Vagina (tissue), 2 donors: ENCODE measurements at places on chromosomes 5 and 9. TPM values are rescaled to one million over a fixed set of nuclear protein-coding genes. Genes with fewer than 3 reads are reported as not detected.
A peak's percentile ranks its signal among the peaks of the same experiment; 100 is the strongest.

FOXD4L4 gene
- total RNA-seq: not detected

SH3TC2 gene
- 2.0 TPM for total RNA-seq

FOXI1 gene
- not detected for total RNA-seq

MYO10 gene
- total RNA-seq: 22.1 TPM

DNA sequence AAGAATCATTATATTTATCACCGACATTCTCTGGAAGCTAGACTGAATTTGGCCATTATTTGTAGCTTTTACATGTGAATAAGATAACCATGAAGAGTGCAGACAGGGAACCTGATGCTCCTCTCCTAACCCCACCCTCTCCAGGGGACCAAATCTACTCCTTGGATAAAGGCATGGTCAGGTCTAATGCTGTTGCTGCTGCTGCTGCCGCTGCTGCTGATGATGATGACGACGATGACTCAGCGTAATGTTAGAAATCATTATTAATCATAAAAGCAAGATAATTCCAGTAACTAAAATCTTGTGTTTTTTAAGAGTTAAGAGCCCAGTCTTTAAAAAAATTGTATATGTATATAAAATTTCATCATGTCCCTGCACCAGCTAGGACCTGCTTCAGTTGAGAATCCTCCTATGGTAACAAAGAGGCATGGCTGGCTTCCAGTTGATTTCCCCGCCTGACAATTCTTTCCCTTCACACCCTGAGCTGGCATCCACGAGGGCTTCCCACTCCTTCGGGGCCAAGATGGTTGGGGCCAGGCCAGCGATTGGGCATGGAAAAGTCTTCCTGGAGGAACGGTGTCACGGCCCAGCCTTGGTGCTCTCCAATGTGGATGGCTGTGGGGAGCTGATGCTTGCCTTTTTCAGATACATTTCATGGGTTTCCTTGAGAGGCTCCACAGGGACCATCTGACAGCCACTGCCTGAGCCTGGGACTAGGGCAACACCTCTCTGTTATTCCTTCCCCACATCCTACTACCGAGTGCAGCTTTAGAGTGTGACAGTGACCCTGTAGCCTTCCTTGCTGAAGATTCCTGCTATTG is 400.0 kb downstream of the CTNND2 start:
- no peaks in the 10 kb centered on the region for H3K36me3 ChIP-seq
- H3K27me3 ChIP-seq: no peaks in the 10 kb centered on the region

DNA sequence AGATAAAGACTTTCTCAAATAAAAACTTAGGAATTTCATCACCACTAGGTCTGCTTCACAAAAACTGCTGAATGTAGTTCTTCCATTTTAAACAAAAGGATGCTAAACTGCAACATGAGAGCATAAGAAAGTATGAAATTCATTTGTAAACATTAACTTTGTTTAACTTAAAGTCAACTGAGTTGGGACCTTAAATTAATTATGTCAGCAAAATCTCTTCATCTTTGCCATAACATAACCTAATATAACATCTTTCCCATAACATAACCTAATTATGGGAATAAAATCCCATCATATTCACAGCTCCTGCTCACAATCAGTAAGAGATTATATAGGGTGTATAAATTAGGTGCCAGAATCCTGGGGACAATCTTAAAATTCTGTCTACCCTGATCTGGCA is 78.8 kb upstream of the PCSK5 start:
- H3K27me3 ChIP-seq: no peaks in the 10 kb centered on the region
- no peak overlapping the region for H3K4me3 ChIP-seq
- H3K36me3 ChIP-seq: no peaks in the 10 kb centered on the region
- H3K27ac ChIP-seq: no peak overlapping the region

DNA sequence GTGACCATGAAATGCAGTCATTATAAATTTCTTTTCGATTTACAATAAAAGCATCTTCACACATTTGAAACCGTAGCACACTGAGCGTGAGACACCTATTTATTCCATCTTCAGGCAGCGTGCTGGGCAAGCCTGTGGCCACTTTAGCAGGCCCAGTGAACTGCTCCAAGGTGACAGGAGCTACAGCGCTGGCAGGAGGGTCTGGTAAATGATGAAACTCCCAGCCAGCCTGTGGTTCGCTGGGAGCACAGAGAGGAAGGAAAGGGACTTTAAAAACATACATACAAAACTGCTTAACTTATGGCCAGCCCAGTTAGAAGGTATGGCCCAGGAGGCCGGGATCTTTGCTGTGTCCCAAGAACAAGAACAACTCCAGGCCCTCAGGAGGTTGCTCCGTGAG is 5.1 kb downstream of the RAPGEF1 start:
- no peak for DNase-seq
- peak overlapping the region; percentile 30 for H3K27ac ChIP-seq
- peaks cover 92% of the 10 kb centered on the region for H3K4me1 ChIP-seq
- H3K36me3 ChIP-seq: no peaks in the 10 kb centered on the region
- no peaks in the 10 kb centered on the region for H3K27me3 ChIP-seq

- H3K27ac ChIP-seq: no peak overlapping the region
- no peaks in the 10 kb centered on the region for H3K36me3 ChIP-seq
- DNase-seq: no peak
- H3K4me1 ChIP-seq: no peaks in the 10 kb centered on the region
- no peak overlapping the region for H3K4me3 ChIP-seq
These were observed 578.4 kb downstream of the CDK5RAP2 start for GRCh38 chr9:120001536-120001935.

DNA sequence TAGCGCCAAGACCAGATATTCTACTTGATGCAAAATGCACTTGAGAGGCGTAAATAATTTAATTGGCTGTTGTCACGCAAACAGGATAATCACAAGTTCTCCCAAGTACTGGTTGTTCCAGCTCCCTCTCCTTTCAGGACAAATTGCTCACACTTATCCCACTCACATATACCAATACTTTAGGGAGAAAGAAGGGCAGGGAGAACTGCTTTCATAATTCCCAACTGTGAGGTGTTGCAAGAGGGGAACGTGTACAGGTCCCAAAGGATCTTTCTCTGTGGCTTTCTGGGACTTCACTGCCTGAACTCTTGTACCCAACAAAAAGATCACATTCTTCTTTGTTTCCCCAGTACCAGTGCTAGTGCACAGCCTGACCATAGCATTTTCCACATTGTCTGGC is 21.5 kb upstream of the TGFBI start:
- peak; percentile 67 for DNase-seq
- no peaks in the 10 kb centered on the region for H3K36me3 ChIP-seq
- H3K27me3 ChIP-seq: no peaks in the 10 kb centered on the region
- H3K27ac ChIP-seq: no peak overlapping the region
- no peak overlapping the region for H3K4me3 ChIP-seq

DNA sequence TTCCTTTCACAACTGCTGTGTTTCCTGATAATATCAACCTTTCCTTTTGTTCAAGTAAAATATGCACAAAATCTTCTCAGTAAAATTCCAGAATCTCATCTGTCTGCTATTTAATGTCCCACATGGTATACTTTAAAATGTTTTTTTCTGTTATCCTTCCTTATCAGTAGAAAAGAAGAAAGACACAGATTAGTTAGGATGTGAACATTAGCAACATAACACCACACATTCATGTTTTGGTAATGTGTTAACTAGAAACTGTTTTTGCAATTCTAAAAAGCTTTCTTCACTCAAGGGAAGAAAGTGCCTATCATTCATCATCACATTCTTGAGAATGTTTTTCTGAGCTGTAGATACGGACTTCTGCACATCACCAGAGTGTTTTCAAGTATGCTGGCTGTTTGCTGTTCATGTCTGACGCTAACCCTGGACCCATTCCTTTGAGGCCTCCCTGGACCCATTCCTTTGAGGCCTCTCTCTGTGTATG is 10.5 kb upstream of the ARSB start:
- no peak for DNase-seq
- H3K27me3 ChIP-seq: no peaks in the 10 kb centered on the region
- H3K36me3 ChIP-seq: no peaks in the 10 kb centered on the region
- no peak overlapping the region for H3K27ac ChIP-seq

GRCh38 chr9:135181336-135181735 is 93.9 kb downstream of the OLFM1 start:
- no peaks in the 10 kb centered on the region for H3K36me3 ChIP-seq
- peaks cover 7% of the 10 kb centered on the region for H3K27me3 ChIP-seq
- no peak overlapping the region for H3K27ac ChIP-seq

- H3K27me3 ChIP-seq: no peaks in the 10 kb centered on the region
- H3K27ac ChIP-seq: no peak overlapping the region
- DNase-seq: no peak
- no peak overlapping the region for H3K4me3 ChIP-seq
- H3K36me3 ChIP-seq: no peaks in the 10 kb centered on the region
These were observed 223.4 kb upstream of the SLC24A2 start for GRCh38 chr9:20012232-20012631.

GRCh38 chr5:105817416-105817815 is 1853.3 kb downstream of the EFNA5 start:
- no peaks in the 10 kb centered on the region for H3K36me3 ChIP-seq
- H3K27me3 ChIP-seq: no peaks in the 10 kb centered on the region
- H3K4me3 ChIP-seq: no peak overlapping the region
- no peak for DNase-seq

- no peaks in the 10 kb centered on the region for H3K27me3 ChIP-seq
- H3K4me1 ChIP-seq: no peaks in the 10 kb centered on the region
- H3K36me3 ChIP-seq: no peaks in the 10 kb centered on the region
- H3K27ac ChIP-seq: no peak overlapping the region
These were observed 59.9 kb downstream of the ROPN1L start for GRCh38 chr5:10501554-10502075.

- H3K27me3 ChIP-seq: no peaks in the 10 kb centered on the region
- no peaks in the 10 kb centered on the region for H3K4me1 ChIP-seq
- H3K27ac ChIP-seq: no peak overlapping the region
- H3K4me3 ChIP-seq: no peak overlapping the region
- no peak for DNase-seq
These were observed 101.2 kb downstream of the ZCCHC7 start for GRCh38 chr9:37221489-37222106.

- H3K4me3 ChIP-seq: no peak overlapping the region
- H3K27me3 ChIP-seq: no peaks in the 10 kb centered on the region
- H3K4me1 ChIP-seq: peaks cover 11% of the 10 kb centered on the region
- DNase-seq: no peak
- H3K36me3 ChIP-seq: no peaks in the 10 kb centered on the region
- H3K27ac ChIP-seq: no peak overlapping the region
These were observed 161.9 kb upstream of the HMHB1 start for GRCh38 chr5:143649937-143650621.

- H3K27ac ChIP-seq: no peak overlapping the region
- H3K36me3 ChIP-seq: no peaks in the 10 kb centered on the region
- no peak overlapping the region for H3K4me3 ChIP-seq
- no peaks in the 10 kb centered on the region for H3K4me1 ChIP-seq
- no peaks in the 10 kb centered on the region for H3K27me3 ChIP-seq
These were observed 68.5 kb upstream of the GFPT2 start for GRCh38 chr5:180421672-180422071.

DNA sequence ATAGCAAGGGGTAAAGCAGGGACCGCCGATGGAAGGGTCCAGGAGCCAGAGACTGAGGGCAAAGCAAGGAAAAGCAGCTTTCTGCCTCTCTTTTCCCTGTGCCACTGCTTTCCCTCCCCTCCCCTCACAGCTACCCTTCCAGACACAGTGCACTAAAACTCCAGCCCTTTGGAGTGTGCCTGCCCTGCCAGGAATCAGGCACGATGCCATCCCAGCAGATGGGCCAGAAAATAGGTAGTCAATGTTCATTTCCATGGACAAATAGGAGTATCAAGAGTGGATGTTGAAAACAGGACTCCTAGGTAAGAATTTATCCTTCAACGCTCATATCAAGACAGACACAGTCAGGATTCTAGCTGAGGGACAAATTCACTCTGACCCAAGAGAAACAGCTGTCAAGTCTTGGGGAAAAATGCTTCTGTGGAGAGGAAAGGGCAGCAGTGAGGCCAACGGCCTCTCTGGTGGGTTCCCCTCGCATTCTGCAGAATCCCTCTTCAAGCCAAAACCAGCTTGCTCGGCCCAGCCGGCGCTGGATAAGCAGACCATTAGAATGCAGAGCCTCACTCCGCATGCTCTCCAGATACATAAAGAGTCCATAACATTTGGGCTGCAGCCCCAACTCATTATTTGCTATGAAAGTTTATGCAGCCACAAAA is 138.0 kb downstream of the CAAP1 start:
- H3K27me3 ChIP-seq: no peaks in the 10 kb centered on the region
- H3K4me3 ChIP-seq: no peak overlapping the region
- no peak for DNase-seq

- peak overlapping the region; percentile 30 for H3K4me3 ChIP-seq
- no peaks in the 10 kb centered on the region for H3K27me3 ChIP-seq
- peak overlapping the region; percentile 11 for H3K27ac ChIP-seq
These were observed 575.2 kb upstream of the ZNF462 start for GRCh38 chr9:106287731-106288130.

DNA sequence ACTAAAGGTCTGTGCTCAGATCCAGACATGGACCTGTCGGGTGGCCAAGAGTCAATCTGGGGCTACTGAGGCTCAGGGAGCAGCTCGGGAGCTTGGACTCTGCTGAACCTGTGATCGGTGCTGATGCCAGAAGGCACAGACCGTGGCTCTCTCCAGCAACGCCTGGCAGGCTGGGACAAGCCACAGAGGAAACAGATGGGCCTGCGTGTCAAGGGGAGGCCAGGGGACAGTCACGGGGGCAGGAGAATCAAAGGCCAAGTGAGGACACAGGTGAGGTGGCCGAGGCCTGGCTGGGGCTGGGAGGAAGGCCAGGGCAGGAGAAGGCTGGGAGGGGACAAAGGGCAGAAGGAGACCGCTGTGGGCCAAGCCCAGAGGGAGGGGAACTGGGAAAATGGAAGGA is 43.4 kb downstream of the EPB41L4B start:
- H3K27ac ChIP-seq: no peak overlapping the region
- DNase-seq: no peak
- no peaks in the 10 kb centered on the region for H3K27me3 ChIP-seq
- no peaks in the 10 kb centered on the region for H3K36me3 ChIP-seq
- no peaks in the 10 kb centered on the region for H3K4me1 ChIP-seq
